A549 treated with CORT108297 at 1 μM for 4 hours (cell line): ENCODE measurements at places on chromosomes 12 and 14. TPM values are rescaled to one million over a fixed set of nuclear protein-coding genes. Genes with fewer than 3 reads are reported as not detected.

OTOGL gene
- total RNA-seq: 0.02 TPM in 1 of 5 replicates, not detected in the others

POP5 gene
- total RNA-seq: 50.7 to 58.4 TPM (median 51.9 TPM) in 5 replicates

EIF2B2 gene
- total RNA-seq: 72.8 to 81.4 TPM (median 77.8 TPM) in 5 replicates

VASH1 gene
- 3.4 to 5.0 TPM (median 4.2 TPM) in 5 replicates for total RNA-seq

PDE3A gene
- total RNA-seq: 2.4 to 4.3 TPM (median 3.7 TPM) in 5 replicates

LRRC10 gene
- not detected in 5 replicates for total RNA-seq

PFDN5 gene
- total RNA-seq: 472 to 519 TPM (median 490 TPM) in 5 replicates

NID2 gene
- total RNA-seq: 16.1 to 30.0 TPM (median 20.1 TPM) in 5 replicates

ARHGDIB gene
- total RNA-seq: 0.75 to 1.6 TPM (median 1.3 TPM) in 5 replicates

EML5 gene
- total RNA-seq: 0.47 to 0.76 TPM (median 0.63 TPM) in 5 replicates
